ENCODE measurements at places on chromosomes 2 and 18. TPM values are rescaled to one million over a fixed set of nuclear protein-coding genes. Genes with fewer than 3 reads are reported as not detected.

DNA sequence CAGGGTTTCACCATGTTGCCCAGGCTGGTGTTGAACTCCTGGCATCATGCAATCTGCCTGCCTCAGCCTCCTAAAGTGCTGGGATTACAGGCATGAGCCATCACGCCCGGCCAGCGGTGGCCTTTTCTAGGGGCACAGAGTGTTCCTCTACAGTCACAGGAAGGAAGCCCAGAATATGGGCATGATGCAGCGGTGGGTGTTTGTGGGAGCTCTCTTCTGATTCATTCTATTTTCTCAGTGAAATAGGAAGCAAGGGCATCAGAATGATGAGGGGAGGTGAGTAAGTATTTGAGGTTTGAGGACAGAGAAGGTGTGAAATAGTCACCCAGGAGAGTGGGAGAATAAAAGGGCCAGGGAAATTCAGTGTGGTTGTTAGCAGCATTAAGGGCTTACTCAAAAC is 70.3 kb upstream of the PSME4 start:
- no peak for DNase-seq

DNA sequence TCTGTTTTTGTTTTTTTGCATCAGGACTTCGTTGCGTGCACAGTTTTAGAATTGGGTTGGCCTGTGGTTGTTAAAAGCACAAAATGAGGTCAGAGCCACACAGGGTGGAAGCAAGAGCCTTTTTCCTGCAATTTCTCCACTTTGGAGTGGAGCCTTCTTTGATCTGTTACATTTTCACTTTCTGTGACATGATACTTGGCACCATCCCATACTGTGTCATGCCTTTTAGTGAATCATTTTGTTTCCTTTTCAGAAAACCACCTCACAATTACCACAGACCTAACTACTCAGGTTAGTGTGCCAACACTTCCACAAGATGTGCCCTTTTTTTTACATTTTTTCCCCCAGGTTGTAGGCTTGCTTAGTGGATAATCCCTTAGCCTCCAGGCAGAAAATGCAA is 32.5 kb downstream of the MERTK start:
- DNase-seq: no peak

GRCh38 chr2:236351966-236352525 is 87.8 kb upstream of the ASB18 start:
- DNase-seq: no peak

- DNase-seq: no peak
Observed at GRCh38 chr2:1472350-1472749, 59.1 kb downstream of the TPO start.

DNA sequence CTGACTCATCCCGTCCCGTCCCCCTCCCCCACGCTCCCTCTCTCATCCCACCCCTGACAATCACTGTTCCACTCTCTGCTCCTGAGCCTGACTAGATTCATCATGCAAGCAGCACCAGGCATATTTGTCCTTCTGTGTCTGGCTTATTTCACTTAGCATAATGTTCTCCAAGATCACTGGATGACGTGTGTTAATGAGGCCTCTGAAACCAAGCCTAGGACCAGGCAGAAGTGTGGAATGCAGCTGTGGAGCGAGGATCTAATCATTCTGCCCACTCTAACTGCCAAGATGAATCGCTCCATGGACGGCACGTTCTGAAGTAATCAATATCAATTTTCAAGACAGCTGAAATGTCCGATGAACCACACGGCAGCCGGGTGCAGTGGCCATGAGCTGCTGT is 122.4 kb upstream of the ZNF236 start:
- no peak for DNase-seq

- DNase-seq: no peak
Observed at GRCh38 chr2:64582774-64583340, 58.7 kb downstream of the AFTPH start.

DNA sequence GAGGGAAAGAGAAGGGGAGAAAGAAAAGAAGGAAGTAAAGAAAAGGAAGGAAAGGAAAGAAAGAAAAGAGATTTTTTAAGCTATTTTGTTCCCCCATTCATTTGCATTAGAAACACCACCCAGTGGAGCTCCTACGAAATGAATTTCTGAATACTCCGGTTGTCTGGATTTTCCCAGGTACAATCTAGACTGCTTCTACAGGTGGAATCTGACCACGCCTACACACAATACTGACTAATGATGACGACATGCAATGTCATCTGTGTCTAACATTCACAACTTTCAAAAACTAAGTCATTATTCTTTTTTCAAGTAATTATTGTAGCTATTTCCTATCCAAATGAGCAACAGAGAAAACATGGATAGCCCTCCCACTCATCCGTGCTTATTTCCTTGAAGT is 121.7 kb downstream of the ZNF516 start:
- no peak for DNase-seq

- no peak for DNase-seq
Observed at GRCh38 chr18:27175914-27176313, 9.2 kb downstream of the CHST9 start.

- DNase-seq: no peak
Observed at GRCh38 chr2:160336105-160336504, 136.0 kb upstream of the ITGB6 start.

DNA sequence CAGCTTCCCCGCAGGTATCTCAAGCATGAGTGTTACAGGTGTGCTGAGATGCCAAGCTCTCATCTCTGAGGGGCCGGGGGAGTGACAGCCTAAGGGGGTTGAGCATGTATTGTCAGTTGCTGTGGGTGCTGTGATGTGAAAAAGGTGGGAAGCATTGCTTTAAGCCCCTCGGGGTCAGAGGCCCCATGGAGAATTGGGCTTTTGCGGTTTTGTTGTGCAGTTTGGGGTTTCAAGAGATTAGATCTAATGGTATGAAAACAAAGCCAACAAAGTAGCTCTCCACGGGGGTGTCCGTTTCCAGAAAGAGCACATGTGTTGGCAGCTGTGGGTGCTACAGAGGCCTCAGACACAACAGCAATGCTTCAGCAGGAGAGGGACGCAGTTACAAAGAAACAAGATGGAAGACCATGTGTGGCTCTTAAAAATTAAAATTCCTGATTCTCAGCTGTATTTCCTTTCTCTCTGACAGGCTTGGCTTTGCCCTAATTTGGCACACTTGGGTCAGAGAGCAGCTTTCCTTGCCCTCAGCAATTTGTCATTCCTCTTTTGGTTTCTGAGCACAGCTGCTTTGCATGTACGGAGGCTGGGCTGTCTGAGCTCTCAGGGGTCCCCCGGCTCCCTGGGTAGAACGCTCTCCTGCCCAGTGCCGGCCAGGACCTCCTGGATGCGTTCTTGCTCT is 69.9 kb downstream of the TMEM247 start:
- no peak for DNase-seq

DNA sequence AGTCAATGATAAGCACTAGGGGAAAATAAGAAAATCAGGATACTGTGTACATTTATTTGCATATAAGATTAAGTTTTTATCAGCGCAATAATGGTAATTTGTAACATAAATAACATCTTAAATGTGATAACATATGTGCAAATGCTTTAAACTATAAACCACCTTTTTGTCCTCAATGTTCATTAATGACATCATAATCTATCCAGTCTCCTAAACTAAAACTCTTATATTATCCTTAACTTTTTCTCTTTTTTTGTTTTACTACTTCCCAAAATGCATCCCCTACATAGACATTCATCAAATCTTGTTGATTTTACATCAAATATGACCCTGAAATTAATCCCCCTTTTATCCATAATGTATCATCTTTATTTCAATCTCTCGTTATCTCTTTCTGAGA is 3.4 kb upstream of the RAD51AP2 start:
- no peak for DNase-seq

- no peak for DNase-seq
Observed at GRCh38 chr2:180753809-180754761, 226.3 kb upstream of the UBE2E3 start.

DNA sequence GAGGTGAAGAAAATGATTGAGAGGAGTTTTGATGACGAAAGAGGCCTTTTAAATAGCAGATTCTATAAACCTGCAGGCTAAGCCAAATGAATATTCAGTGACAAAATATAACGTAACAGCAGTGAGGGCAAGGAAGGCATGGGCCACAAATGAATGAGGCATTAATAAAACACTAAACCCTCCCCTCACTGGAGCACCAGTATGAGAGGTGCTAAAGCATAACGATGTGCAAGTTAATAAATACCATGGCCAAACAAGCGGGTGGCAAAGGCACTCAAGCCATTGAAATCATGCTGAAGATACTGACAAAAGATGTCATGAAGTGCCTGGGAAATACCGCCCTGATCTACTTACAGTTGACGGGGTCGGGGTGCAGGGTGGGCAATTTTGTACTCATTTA is 30.2 kb upstream of the LONRF2 start:
- no peak for DNase-seq

DNA sequence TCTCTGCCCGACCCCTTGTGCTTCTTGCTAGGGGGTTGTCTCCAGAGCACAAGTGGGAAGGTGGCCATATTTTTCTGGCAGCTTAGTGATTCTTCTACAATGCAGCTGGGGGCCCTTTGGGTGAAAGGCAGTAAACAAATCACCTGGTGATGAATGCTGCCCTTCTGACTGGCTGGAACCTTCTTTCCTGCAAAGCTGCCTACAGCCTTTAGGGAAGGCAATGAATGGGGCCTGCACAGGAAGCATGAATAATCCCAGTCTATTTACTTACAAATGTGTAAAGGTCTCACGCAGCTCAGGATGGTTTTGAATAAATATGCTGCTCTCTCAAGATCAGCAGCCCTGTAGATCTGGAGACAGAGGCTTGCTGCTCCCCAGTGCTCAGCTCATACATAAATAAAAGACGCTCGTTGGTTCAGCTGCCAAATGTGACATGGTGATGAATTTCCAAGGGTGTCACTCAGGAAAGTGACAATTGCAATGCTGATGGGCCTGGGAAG is 289.2 kb downstream of the TDRD15 start:
- DNase-seq: no peak

DNA sequence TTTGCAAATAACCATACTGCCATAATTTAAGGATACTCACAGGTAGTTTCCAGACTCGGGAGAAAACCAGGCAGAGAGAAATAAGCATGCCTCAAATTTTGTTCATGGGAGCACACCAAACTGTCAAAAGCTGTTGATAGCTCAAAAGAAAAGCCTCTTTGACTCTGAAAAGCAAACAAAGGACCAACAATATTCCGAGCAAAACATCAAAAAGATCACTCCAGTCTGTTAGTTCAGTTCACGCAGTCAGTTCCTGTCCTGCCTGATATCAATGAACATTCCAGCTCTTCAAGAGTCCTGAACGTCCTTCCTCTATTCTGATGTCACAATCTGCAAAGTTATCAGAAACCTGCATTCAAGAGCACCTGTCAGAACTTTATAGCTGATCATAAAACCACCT is 78.7 kb downstream of the RRM2 start:
- no peak for DNase-seq

DNA sequence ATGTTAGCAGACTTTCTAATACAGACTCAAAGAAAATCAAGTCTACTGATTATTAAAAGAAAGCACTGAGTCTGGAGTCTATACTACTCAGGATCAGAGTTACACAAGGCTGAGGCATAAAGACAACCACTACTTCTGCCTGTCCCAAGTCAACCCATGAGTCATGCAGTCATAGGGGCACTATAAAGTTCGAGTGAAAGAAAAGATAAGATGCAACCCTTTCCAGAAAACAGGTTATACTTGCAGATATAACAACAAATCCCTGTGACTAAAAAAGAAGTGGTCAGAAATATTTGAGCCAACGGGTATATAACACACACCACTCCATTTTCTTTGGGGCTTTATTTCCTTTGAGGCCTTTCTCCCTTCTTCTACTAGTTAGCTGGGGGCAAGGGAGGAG is 18.6 kb upstream of the SCRN3 start:
- DNase-seq: no peak

DNA sequence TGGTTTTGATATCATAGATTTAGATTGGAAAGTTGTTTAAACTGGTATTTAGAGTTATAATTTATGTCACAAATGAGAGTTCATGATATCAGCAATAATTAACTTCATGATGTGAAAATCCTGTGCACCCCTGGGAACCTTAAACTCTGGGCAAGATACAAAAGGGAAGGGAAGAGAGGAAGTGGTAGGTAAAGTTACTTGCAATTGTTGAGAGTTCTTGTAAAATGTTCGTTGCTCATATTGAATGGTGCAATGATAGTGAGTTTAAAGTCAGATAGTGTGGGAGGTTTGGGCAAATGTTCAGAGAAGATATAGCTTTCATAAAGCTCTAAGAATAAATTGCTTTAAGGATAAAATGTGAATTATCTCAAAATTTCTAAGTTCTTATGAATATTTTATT is 75.4 kb downstream of the SP110 start:
- no peak for DNase-seq

The REG1B gene
- total RNA-seq: not detected

The SPC25 gene
- total RNA-seq: 35.8 TPM

The CPLX4 gene
- total RNA-seq: not detected

The IL1F10 gene
- not detected for total RNA-seq
